CD4-positive, CD25-positive, alpha-beta regulatory T cell (primary cell): ENCODE measurements at places on chromosomes 7 and 10.

DNA sequence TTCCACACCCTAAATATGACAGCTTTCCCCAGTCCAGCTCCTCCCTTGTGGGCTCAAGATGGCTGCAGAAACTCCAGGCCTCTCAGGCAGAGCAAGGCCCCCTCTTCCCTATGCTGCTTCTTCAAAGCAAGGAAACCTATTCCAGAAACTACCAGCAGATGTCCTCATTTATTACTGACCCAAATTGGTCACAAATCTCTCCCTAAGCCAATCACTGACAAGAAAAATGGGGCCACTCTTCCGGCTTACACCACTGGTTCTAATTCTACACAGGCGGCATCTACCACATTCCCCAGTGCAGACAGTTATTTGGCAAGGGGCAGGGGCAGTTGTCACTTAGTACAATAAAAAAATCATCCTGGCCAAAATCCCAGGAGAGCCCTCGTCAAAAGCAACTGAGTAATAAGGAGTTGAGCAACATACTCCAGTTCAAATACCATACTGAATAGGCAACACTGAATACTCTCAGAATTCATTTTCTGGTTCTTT lies 150.4 kb downstream of the SFMBT2 start:
- no peak for DNase-seq

DNA sequence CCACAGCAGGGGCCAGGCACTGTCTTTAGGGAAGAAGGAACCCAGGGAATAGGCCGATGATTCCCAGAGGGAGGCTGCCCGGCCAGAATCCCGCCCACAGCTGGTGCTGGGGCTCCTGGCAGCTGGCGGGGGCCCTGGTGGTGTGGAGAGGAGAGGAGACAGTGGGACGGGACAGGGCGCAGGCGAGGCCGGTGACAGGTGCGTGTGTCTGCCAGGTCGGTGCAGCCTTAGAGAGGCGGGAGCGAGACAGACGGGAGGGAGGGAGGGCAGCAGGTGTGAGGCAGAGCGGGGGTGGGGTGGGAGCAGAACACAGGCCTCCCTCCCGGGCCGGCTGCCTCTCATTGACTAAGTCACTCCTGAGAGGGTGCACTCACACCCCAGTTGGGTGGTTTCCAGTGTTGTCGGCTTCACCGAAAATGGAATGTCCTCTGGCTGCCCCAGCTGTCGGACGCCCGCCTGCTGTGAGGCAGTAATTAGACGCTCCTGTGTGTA lies 55.2 kb downstream of the ELFN1 start:
- no peak for DNase-seq

- no peak for DNase-seq
These were observed 5.7 kb upstream of the GLCCI1 start for GRCh38 chr7:7962851-7963250.

GRCh38 chr10:31926765-31927564 lies 1.7 kb downstream of the ARHGAP12 start:
- no peak for DNase-seq

DNA sequence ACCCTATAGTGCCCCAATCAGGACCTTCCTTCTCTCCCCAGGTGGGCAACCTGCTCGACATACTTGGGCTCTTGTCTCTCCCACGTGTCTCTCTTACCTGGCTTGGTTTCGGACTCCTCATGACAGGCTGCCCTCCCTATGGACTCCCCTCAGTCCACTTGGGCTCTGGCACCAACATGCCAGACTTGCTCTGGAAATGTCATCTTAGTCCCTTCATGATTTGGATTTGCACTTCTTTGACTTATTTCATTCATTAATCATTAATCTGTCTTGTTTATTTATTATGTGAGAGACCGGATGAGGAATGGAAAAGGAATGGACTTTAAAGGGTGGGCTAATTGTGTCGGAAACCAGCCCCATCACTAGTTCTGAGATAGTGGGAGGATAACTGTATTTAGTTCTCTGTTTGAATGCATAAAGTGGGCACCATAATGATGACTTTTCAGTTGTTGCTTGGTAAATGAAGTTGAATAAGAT lies 108.0 kb downstream of the SND1 start:
- DNase-seq, result no peak

GRCh38 chr10:1171586-1171985 lies 115.4 kb downstream of the WDR37 start:
- DNase-seq, result no peak

DNA sequence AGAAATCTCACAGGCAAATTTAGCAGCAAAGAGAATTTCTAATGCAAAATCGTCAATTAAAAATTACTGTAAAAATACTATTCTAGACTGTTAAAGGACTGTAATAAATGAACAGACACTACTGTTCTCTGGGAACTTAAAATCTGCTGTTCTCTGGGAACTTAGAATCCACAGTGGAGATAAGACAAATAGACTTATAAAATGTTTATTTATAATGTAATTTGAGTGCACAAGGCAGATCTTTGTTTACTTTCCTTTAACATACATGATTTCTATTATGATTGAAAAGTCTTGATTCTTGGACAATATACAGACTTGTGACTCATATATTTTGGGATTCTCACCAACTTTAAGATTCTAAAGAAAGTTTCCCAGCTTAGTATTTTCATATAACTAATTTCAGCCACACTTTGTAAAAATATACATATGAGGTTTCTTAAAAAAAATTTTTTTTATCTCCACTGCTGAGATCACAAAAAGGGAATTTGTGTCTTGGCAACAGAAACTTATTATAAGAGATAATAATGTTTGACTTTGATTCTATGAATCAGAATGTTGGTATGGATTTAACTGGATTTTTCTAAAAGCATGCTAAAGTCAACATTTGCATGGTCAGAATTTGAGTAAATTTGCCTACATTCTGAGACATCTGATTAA lies 166.3 kb upstream of the RHOBTB1 start:
- no peak for DNase-seq

DNA sequence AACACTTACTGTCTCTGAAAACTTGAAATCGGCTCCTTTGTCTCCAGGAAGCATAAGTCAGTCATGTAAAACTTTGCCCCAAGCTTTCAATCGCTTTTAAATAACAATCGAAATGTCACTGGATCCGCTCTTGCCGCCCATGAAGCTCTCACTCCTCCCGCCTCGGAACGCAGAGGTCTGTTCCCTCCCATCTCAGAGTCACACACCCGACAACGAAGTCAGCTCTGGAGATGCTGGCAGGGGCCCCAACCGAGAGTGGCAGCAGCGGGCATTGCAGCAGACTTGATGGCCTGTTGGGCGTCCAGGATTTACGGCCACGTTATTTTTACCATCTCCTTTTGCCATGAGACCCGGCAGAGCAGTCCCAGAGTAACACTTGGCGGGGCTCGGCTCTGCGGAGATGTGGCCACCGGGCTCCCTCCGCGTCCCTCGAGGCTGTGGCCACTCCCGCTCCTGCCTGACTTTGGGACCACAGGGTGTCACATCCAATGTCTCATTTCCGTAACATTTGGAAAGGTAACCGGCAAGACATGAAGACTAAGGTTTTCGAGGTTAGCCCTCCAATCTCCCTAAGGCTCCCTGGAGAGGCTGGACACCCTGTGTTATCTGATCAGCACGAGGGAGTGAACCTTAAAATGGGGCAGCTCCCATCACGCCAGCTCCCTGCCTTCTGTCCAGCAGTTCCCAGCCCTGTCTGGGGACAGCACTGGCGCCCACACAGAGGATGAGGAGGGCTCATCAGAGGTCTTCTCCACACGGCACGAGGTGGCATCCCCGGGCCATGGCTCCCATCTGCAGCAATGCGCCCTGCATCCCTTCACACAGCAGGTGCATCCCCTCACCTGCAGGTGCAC lies 62.8 kb upstream of the ADGRA1 start:
- DNase-seq, result no peak

GRCh38 chr7:134691546-134692343 lies 45.1 kb downstream of the BPGM start:
- DNase-seq, result no peak

DNA sequence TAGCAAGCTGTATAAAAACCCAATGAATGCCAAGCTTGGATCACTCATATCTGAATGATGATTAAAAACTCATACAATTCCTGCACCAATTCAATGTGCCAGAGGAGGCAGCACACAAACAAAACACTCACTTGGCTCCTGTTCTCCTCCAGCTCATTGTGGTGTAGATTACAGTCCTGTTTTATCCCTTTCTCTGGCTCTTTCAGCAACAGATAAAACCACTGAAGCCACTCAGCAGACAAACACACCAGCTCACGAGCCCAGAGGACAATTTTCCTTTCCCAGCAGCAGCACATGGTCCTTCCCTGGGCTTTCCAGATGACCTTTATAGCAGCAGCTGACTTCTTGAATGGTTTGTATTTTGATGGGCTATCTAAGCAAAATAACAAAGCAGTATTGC lies 107.3 kb upstream of the STARD3NL start:
- no peak for DNase-seq

GRCh38 chr10:23479798-23480473 lies 41.1 kb downstream of the OTUD1 start:
- no peak for DNase-seq

- no peak for DNase-seq
These were observed 28.0 kb downstream of the ABLIM1 start for GRCh38 chr10:114629824-114630730.

- DNase-seq, result no peak
These were observed 161.0 kb downstream of the SKIDA1 start for GRCh38 chr10:21364196-21365114.
